ENCODE measurements at places on chromosomes 11 and 22.
A peak's percentile ranks its signal among the peaks of the same experiment; 100 is the strongest.

DNA sequence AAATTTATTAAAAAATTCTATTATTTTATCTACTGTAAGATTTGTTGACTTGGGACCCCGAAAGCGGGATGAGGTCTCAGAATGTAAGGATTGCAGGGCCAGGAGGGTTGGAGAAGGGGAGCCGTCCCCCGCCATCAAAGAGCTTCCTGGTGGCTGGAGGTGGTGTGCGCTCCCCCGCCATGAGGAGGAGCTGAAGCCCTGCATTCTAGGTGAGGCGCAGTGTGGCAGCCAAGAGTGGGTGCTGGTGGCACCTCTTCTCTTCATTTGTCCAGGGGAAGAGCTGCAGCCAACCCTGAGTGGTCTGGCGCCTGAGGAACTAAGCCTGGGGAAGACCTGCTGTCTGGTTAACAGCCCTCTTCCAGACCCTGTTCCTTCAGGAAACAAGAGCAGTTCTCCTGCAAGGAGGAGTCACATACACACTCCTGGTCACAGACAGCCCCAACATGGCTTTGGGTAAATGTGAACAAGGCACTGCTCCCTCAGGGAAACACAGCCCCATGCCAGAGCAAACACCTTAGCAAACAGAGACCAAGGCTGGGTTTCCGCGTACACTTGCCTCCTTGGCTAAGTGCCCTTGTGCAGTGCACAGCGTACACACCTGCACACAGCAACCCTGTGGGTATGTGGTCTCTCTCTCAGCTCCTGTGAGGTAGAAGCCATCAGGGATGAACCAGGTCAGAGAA, 17.3 kb downstream of the RTN4RL2 start:
- no peak for DNase-seq

DNA sequence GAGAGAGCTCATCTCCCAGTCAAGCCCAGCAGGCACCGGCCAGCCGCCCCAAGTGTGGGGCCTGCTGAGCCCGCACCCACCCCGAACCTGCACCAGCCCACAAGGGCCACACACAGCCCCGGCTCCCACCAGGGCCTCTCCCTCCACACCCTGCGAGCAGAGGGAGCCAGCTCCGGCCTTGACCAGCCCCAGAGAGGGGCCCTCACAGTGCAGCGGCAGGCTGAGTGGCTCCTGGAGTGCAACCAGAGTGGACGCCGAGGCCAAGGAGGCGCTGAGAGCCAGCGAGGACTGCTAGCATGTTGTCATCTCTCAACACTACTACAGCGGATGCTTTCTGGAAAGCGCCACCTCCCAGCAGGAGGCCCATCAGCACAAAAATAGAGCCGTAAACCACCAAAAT, 10.9 kb downstream of the DEFB108B start:
- no peak for DNase-seq

DNA sequence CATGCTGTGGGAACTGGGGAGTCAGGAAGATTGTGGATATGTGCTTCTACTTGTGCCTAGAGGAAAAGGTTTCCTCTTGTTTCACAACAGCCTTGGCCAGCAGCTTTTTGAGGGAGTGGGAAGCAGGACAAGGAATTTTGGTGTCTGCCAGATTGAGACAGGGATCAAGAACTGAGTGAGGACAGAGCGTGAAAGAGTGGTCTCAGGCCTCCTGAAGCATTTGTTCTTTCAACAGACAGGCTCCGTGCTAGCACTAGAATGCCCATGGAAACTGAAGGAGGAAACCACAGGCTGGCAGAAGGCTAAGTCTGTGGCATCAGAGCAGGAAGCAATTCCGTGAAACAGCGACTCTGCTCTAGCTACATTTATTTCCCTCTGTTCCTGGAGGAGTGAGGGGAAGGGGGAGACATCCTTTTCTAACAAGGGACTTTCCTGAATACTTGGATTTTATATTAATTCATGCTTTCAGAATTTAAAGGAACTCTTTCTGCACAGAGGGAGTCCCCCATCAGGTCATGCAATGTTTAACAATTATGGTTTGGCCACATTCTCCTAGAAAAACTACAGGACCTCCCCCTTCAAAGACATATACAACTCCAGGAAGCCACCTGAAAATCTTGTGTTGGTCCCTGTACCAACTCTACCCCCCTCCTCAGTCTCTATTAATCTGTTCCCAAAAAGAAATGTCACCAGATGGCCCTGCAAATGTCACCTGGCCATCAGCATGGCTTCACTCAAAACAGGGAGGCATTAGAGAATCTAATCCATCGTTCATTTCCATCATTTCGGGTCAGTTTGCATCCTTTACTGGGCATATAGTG, 96.1 kb downstream of the SYT9 start:
- DNase-seq, result no peak

DNA sequence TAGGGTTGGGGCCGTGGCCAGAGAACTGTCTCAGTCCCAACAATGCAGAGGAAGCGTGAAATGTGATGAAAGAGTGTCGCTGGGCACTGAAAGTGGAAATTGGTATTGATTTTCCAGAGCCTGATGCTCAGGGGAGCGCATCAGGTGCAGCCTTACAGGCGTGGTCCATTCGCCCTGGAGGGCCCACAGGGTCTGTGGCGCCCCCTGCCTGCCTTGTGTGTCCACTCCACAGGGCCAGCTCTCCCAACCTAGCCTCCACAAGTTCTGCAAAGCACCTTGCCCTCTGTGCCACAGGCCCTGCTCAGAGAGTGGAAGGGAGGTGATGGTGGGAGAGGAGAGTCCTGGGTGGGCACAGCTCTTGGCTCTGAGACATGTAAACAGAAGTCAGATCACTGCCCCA, 54.9 kb upstream of the LMO1 start:
- peak; percentile 19 for DNase-seq

GRCh38 chr22:45657701-45658100, 13.9 kb upstream of the ATXN10 start:
- DNase-seq, result no peak

- no peak for DNase-seq
Observed at GRCh38 chr22:19546680-19547079, 22.5 kb upstream of the CLDN5 start.

- no peak for DNase-seq
Observed at GRCh38 chr11:58513747-58514367, 6.0 kb upstream of the OR5B21 start.

DNA sequence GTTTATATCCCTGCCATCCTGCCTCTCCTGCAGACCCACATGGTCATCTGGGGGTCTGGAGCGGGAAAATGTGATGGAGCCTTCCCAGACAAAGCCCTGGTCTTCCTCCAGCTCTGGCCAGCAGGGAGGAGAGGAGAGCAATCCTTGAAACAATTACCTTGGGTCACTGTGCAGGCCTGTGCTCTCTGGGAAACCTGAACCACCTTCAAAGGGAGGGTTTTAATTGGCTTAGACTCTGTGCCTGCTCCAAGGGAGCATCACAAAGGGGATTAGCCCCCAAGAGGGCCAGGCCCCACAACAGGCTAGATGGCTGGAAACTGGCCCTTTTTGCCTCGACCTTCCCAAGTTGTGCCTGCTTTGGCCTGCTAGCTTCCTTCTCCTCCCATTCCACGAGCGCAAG, 351.9 kb downstream of the TENM4 start:
- no peak for DNase-seq

DNA sequence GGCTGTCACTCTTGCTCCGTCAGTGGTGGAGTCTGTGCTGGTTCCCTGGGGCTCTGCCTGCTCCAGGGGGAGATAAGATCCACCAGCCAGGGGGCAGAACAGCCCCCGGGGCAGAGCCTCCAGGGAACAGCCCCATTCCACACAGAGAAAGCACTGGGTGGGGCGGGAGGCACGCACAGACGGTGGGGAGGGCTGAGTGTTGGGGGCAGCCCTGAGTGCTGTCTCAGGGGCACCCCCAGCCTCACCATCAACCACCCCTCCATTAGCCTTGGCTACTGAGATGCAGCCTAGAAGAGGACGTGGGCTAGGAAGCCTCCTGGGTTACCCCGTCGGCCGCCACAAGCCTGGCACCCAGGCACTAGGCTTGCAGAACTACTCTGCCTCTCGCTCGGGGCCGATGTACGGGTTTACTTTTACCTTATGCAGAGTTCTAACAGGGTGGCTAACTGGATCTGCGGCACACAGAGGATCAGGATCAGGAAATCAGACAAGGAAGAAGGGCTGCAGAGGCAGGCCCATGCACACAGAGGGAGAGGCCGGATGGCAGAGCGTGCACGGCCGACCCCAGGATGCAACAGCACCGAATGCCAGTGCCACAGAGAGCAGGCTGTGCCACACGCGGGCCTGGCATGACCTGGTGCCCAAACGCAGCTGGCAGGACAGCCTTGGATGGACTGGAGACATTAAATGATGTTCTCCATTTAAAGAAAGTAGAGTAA, 140.5 kb downstream of the CTTN start:
- no peak for DNase-seq

- DNase-seq, result no peak
Observed at GRCh38 chr22:38828191-38828590, 15.6 kb downstream of the NPTXR start.

DNA sequence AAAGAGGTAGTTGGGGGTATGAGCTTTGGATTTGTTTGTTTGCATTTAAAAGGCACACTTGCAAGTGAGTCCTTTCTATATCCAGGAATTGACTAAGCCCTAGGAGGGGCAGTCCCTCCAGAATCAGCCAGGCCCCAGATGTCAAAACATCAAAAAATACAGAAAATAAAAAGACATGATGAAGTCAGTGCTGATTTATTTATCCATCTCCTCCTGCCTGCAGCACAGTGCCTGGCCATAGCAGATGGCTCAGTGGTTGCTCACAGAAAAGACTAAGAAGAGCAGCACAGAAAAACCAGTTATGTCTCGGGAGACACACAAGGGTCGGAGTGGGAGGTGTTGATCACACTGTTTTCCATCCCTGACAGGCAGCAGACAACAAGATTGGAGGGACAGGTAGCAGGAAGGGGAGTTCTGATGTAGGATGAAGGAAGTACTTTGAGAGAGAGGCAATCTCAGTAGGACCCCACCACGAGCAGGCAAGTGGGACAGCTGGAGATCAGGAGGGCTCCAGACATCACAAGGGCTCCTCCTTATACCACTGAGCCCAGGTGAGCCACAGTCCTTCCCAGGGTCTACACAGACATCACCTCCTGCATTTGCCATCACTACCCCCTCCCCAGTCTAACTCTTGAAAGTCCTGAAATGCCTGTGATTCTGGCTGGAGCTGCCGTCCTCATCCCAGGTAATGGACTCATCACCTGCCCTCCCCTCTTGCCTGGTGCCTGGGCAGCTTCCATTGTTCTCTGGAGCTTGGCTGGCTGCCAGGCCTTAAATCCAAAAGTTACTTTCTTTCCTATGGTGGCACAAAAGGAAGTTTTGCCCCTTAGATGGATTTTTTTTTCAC, 32.3 kb downstream of the TMPRSS5 start:
- DNase-seq, result no peak

GRCh38 chr11:59766542-59767224, 11.5 kb downstream of the STX3 start:
- DNase-seq, result no peak

GRCh38 chr11:45993531-45994001, 71.1 kb downstream of the LARGE2 start:
- no peak for DNase-seq

- no peak for DNase-seq
Observed at GRCh38 chr11:131683131-131683530, 312.7 kb downstream of the NTM start.

- DNase-seq, result peak; percentile 83
Observed at GRCh38 chr22:22848364-22848866, 39.2 kb upstream of the IGLL5 start.

DNA sequence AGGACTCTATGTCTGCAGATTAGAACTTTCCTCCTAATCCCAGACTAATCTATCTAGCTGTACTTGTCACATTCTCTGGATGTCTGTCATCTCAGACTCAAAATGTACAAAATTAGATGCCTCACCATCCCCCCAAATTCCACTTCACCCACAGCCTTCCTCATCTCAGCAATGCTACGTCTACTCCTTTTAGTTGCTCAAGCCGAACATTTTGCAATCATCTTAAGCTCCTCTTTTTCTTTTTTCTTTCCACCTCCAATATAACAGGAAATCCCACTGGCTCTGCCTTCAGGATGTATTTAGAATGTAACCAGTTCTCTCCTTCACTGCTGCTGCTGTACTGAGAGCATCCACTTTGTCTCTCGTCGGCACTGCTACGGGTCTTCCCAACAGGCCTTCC, 1091.8 kb downstream of the TBC1D22A start:
- no peak for DNase-seq

GRCh38 chr11:76200006-76200940, 6.0 kb downstream of the WNT11 start:
- DNase-seq, result no peak

DNA sequence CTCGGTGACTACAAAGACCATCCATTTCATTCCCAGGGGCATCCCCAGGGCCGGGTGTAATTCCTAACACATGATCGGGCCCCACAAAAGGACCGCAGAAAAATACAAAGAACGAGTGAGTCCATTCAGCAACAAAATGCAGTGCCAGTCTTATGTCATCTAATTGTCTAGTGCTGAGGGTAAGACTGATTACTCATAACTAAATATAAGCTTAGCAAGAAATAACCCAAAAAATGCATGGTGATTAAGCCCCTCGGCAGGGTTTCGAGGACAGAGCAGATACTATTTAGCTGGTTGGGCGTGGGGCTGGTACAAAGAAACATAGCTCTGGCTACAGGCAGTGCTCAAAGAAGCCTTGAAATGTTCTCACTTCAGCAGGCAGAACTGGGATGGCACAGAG, 1078.9 kb downstream of the OPCML start:
- DNase-seq, result no peak

DNA sequence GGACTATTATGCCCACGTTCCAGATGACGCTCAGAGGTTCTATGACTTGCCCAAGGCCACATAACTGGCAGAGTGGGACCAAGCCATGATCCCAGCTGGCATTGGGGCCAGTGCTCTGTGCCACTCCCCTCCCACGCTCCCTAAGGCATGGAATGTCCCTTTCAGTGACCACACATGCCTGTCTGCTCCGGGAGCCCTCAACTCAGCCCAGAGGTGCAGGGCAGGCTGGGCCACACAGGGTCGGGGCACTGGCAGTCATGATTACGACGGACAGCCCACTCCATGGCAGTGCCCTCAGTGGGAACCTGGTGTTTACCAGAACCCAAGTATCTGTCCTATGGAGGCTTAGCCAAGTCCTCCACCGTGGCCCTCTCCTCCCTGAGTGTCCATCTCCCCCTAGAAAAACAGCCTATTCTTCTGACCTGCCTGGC, 10.0 kb downstream of the RHBDD3 start:
- DNase-seq, result no peak

- DNase-seq, result no peak
Observed at GRCh38 chr11:39571081-39571480, 1888.4 kb downstream of the LRRC4C start.

GRCh38 chr11:74450318-74450717, 17.0 kb downstream of the KCNE3 start:
- no peak for DNase-seq

Data from stimulated activated naive CD8-positive, alpha-beta T cell treated with anti-CD3 and anti-CD28 coated beads, Interleukin-15, Interleukin-2, amounts not matched to agents 100 U/mL and 50 U/mL, for 24 hours (primary cell).